Activated CD4-positive, alpha-beta T cell treated with anti-CD3 and anti-CD28 coated beads, Interleukin-10, Interleukin-2, amounts not matched to agents 100 ng/mL and 50 ng/mL, durations not matched to agents 16 hours and 8 hours (primary cell): ENCODE measurements at places on chromosomes 7 and 10.

GRCh38 chr7:107100824-107101223 is 56.3 kb downstream of the PRKAR2B start:
- no peak for DNase-seq

DNA sequence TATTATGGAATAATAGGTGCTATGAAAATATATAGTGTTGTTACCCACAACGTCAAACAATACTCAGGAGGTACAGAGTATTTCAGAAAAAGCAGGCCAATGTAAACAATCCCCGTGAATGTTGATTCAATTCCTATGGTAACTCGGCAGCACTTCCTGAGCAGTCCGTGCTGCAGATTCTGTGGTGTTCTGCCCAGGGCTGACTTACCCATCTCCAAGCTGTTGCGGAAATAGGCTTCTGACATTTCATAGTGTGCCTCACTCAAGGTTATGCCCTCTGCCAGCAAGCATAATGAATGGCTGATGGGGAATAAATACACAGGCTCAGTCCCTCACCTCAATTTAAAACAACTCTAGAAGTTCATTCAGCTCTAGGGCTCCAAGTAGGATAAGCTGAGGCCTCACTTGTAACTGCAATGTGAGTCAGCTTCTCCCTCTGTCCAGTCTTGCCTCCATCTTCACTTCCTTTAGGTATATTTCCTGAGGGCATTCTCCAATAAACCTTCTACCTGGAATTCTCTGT is 177.6 kb downstream of the GNAI1 start:
- DNase-seq: peak; percentile 2

DNA sequence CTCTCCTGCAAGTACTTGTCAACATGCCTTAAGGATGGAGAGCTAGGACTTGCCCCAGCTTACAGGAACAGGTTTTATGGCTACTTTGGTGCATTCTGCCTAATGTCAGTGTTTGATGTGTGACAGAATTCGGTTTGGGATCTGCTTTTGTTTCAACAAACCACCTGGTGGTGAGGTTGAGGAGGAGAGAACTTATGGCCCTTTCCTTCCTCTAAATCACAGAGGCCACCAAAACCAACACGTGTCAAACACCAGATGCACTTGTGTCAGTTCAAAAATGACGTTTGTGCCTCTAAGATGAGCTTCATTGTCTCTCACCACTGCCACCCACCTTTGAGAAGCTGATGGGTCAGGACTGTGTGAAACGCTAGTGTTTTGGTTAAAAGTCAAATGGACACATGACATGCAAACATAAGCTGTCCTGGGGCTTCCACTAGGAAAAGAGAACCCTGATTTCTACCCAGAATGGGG is 83.9 kb downstream of the OSBPL3 start:
- peak; percentile 50 for DNase-seq

DNA sequence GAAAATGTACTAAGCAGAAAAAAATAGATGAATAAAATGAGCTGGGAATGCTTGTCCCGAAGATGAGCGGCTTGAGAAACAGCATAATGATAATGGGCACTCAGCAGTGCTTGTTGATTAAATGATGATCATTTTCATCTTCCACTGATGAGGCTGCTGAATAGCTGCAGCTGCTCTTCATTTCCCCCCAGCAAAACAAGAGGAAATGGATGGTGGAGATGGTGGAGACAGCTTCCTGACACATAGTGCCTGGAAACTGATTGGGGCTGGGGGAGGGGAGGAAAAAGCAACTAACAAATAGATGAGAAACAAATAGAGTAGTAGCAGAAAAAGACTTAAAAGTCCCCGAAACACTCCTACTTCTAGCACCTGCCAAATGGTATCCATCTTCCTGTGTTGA is 41.4 kb downstream of the MRC1 start:
- DNase-seq: no peak

GRCh38 chr7:7861211-7861633 is 107.4 kb upstream of the GLCCI1 start:
- peak; percentile 49 for DNase-seq

DNA sequence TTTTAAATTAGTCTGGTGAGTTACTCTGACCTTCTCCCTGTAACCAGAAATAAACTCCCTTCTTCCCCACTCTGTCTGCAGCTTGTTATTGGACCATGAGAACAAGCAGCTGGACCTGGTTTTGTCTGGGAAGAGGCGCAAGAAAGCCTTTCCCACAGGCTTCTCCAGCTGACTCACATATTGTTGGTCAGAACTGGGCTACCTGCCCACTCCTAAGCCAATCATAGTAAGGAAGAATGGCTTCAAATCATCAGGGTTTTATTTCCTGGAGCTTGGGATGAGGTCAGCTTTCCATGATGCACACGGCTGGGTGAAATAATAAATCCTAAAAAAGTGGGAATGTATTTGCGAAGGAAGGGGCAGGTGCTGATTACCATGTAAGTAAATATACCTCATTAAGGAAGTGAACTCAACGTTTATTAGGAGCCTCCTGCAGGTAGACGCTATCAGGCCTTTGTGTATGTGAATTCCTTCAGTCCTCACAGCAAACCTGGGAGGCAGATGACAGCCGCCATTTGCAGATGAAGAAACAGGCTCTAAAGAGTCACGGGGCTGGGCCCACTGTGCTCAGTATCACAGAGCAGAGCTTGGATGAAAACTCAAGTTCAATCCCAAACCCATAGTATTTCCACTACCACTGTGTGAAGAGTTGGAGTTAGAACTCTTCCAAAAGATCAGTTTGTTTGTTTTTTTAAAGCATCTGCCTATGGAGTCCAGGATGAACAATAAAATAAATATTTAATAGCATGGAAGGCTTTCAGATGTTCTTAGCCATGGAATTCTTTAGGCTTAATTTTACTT is 32.8 kb downstream of the IL15RA start:
- no peak for DNase-seq

GRCh38 chr7:121016966-121017365 is 28.5 kb downstream of the CPED1 start:
- DNase-seq: no peak

DNA sequence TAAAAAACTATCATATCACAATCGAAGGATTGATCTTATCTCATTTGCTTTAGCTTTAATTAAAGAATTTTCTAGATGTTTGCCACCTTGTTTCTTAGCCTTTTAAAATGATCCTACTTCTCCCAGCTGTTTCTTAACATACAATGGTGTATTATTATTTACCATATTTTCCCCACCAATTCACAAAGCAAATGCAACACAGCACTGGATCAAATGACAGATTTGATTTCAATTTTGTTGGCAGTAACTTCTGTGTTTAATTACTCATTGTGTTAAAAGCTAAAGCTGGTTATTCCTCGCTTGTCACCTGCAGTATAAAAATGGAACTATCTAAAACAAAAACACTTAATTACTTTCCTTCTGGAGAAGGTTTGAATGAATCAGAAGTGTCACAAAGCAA is 19.6 kb downstream of the SVIL start:
- DNase-seq: no peak

- no peak for DNase-seq
Measured at GRCh38 chr7:32033006-32033405, 37.2 kb downstream of the PDE1C start.

DNA sequence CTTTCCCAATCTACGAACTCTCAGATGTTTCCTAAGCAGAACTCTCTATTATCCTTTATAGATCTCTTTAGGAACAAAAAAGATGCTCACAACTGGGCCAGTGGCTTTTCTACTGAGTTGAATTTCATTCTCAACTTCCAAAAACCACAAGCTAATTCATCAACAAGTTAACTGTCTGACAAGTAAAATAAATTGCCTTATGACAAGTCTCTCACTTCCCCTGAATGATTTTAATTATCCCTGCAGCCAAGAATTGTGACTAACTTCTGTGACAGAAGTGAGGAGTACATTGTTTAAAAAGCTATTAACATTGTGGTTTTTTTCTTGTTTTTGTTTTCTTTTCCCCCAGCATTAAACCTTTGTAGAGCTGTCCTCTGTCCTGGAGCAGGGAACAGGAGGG is 343.1 kb downstream of the HPSE2 start:
- no peak for DNase-seq

DNA sequence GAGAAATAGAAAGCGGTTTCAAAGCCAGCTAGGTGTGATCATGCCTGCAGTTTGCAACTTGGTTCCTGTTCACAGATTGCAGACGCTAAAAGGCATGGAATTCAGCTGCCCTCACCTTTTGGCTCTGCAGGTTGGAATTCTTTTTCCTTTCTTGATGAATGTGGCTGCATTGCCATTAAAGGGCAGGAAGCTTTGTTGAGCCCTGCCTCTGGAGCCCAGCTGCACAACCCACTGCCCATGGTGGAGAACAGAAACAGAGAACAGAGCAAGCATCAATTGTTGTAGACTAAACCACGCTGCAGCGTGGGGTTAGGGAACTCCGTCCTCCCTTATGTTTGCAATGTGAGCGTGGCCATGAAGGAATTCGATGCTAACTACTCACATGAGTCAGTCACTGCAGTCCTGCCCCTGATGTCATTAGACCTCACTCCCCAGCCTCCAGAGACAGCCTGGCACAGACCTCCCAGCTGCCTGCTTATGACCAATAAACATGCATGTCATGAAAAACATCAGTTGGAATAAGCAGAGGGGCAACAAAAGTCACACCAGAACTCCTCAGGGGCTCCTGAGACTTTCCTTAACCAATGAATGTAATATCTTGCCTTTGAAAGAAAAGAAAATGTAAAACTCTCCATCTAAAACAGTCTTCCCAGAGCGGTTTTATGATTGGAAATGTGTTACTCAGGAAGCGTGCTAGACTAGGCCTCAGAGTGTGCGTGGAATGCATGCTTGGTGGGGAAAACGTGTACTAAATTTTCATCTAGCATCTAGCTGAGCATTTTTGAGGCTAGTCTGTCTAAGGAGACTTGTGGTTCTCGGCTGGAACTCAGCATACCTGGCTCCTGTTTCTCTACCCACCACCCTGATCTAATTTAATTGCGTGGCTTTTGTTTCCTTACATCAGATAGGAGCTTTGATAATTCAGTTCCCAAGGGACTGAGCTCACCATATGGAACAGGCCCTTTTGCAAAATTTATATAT is 232.2 kb downstream of the KIAA1217 start:
- DNase-seq: no peak

GRCh38 chr10:31864834-31865518 is 63.7 kb downstream of the ARHGAP12 start:
- DNase-seq: no peak

- no peak for DNase-seq
Measured at GRCh38 chr7:102988631-102989560, 76.1 kb downstream of the LRRC17 start.

GRCh38 chr7:100483090-100483721 is 521 bp upstream of the NYAP1 start:
- DNase-seq: peak; percentile 84

DNA sequence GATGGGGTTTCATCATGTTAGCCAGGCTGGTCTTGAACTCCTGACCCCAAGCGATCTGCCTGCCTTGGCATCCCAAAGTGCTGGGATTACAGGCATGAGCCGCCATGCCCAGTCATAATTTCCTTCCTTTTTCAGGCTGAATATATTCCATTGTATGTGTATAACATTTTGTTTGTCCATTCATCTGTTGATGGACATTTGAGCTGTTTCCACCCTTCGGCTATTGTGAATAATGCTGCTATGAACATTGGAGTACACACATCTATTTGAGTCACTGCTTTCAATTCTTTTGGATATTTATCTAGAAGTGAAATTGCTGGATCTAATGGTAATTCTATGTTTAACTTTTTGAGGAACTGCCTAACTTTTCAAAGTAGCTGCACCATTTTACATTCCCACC is 34.6 kb downstream of the TLX1 start:
- no peak for DNase-seq

DNA sequence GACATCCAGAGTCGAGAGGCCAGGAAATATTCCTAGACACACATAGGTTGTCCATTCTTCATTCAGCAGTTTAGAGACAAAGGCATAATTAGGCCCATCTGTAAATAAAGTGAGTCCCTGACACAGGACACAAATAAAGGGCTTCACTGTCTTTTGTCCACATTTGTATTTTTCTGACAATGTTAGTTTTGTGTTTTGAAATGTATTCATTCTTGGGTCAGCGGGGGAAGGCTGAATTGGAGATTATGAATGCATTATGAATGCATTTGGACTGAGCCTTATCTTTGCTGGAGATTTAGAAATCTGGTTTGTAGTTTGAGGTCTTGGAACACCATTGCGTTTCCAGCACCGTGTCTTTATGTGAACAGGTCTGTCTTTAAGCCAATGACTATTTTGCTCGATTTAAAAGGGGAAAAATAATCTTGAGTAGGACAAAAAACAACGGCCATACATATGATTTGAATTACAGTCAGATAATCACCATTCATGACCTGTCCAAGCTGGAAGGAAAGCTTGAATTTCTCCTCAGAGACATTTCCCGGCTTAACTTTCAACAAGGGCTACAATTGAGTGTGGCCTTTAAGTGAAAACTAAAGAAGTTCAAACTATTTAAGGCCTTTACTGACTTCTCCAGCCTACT is 334.8 kb downstream of the WDR11 start:
- no peak for DNase-seq
